ENCODE measurements at places on chromosomes 5 and 9.

GRCh38 chr9:88425538-88425950 lies 37.3 kb downstream of the SPIN1 start:
- DNase-seq = no peak

- no peak for DNase-seq
Observed at GRCh38 chr9:113617550-113617949, 154.0 kb downstream of the RGS3 start.

- no peak for DNase-seq
Observed at GRCh38 chr9:133609311-133610098, at the start of gene FAM163B. Gene FAM163B (minus strand): TSS chr9:133609389. CDS start chr9:133580223, 29,166 bp downstream.

- no peak for DNase-seq
Observed at GRCh38 chr9:95796029-95796428, 79.5 kb upstream of the ERCC6L2 start.

DNA sequence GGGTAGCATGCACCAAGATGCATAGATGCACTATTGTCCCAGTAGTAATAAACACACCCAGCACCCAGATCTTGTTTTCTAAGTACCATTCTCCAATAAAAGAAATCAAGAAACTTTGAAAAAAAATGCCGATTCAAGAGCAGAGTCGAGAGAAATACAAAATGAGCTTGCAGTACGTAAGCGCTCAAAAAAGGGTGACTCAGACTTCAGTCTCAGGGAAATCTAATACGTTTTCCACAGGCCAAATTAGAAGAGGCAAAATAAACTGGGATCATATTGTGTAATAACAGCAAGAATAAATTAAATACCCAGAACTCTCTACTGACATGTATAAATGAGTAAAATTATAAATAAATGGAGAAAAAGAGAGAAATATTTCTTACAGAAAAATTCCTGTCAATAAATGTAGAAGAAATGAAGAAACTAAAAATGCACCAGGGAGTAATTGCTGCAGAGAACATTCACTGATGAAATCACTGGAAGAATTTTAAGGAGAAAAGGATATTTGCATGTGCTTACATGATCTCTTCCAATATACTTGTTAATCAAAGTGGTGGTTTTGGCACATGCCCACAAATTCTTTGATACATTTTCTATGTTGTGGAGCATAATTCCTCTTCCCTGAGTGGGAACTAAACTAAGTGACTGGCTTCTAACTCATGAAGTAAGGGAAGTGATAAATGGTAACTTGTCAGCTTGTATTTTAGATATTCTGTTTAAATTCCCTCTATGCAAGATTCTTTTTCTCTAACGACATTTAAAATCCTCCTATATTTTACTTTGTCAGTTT lies 567.6 kb upstream of the ADAMTS16 start:
- DNase-seq = peak; percentile 93

DNA sequence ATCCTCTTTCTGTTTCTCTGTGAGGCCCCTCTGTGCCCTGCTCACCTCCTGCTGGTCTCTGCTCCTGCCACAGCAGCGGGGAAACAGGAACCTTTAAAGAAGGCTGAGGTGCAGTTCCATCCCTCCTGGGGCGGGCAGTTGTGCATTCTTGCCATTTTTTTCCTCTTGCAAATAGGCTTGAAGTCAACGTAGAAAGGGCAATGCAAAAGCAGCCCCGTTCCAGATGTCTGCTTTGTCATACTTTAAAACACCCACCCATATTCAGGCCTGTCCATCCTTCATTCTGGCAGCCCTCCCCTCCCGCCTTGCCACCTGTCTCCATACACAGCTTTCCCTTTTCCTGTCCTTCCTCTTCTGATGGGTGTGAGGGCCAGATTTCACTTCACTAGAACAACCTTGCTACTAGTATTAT lies 65.4 kb upstream of the KLF9 start:
- no peak for DNase-seq

- no peak for DNase-seq
Observed at GRCh38 chr5:150122158-150122510, 33.5 kb downstream of the PDGFRB start.

- no peak for DNase-seq
Observed at GRCh38 chr5:137712139-137712667, 23.7 kb downstream of the KLHL3 start.
